Brain pericyte (primary cell): ENCODE measurements at places on chromosomes 12 and 14.

GRCh38 chr12:128724468-128725046, 99.2 kb downstream of the SLC15A4 start:
- no peak for DNase-seq

GRCh38 chr12:102343361-102344121, 136.8 kb downstream of the IGF1 start:
- no peak for DNase-seq

- DNase-seq = no peak
These were observed at the start of gene ACOT4 for GRCh38 chr14:73591690-73592449. ACOT4 (plus strand) TSS chr14:73591873; CDS start chr14:73591960, 87 bp downstream.

DNA sequence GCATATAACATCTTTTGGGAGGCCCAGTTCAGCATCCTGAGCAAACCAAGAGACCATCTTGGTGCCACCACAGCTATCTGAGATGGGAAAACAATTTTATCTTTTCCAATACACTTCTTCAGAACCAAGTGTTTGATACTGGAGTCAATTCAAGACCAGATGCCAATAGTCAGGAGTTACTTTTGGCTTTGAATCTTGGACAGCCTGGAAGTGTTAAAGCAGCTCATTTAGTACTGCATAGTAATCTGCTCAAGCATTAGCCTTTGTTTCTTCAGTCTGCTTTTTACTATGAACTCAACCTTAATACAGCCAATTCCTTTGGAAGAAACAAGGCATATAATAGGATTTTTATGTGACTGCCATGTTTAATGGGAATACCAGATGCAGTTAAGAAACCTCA, 81.9 kb upstream of the TSPAN8 start:
- DNase-seq = no peak

GRCh38 chr14:62445570-62445969, 599.7 kb downstream of the KCNH5 start:
- DNase-seq = no peak

GRCh38 chr12:42475106-42475505, 114.4 kb downstream of the PRICKLE1 start:
- no peak for DNase-seq

DNA sequence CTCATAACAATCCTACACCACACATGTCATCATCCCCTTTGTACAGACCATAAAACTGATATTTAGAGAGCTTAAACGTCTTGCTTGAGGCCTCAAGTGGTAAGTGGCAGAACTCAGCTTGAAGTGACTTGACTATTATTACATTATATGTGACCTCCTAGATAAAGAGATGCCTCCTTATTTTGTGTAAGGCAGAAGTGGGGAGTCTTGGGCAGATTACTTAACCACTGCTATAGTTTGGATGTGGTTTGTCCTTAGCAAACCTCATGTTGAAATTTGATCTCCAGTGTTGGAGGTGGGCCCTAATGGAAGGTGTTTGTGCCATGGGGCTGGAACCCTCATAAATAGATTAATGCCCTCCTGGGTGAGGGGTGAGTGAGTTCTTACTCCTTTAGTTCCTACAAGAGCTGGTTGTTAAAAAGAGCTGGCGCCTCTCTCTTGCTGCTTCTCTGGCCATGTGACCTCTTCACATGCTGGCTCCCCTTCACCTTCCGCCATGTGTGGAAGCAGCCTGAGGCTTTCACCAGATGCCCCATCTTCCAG, 37.4 kb downstream of the RCOR1 start:
- DNase-seq = no peak

DNA sequence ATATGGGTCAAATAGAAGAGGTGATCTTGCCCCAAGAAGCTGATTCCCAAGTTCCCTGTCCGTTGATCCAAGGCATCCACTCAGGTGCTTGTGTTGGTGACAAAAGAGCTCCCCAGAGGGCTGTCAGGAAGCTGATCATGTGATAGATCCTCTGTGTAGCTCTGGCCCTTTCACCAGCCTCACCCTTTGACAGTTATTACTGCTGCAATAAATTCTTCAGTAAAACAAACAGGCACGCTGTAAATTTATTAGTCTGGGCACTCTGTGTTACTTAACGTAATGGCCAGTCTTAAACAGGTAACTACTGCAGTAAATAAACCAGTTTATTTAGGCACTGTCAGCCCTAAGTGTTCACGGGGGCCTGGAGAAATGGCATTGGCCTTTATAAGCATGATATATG, 473.9 kb downstream of the BCL11B start:
- no peak for DNase-seq

DNA sequence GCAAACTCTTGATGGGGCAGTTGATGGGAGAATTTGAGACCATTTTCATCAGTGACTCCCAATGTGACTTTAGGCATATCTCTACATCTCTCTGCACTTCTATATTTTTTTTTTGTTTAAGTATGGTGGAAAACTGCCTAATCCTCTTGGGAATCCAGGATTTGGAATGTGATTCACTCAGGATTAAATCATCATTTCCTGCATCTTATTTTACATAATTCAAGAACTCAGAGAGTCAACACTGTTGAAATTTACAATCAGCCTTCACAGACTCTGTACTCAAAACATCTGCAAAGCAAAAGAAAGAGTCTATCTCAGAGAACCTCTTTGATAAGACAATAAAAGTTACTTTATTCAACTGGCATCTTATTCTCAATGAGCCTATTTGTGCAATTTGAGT, 260.7 kb upstream of the NOS1 start:
- no peak for DNase-seq

DNA sequence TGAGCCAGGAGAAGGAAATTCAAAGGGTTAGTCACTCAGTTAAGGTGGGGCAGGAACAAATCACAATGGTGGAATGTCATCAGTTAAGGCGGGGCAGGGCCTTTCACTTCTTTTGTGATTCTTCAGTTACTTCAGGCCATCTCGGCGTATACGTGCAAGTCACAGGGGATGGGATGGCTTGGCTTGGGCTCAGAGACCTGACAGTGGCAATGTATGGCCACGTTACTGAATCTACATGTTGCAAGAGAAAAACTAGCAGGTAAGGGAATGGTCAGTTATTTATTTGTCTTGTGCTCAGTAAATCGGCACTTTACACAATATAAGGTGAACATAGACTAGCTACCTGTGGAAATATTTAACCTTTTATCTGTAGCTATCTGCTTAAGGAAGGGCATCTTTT, 11.9 kb downstream of the SLCO1B3 start:
- no peak for DNase-seq

GRCh38 chr12:12466157-12466556, 96.5 kb downstream of the DUSP16 start:
- no peak for DNase-seq

DNA sequence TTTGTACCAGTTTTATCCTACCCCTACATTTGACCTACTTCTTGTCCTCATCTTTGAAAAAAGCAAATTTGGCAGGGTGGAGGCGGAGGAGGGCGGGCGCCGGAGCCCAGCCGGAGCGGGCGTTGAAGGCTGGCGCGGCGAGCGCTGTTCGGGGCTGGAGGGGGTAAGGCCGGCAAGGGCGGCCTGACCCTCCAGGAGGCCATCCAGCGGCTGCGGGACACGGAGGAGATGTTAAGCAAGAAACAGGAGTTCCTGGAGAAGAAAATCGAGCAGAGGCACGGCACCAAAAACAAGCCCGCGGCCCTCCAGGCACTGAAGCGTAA, 27.2 kb downstream of the FBXO34 start:
- DNase-seq = no peak

DNA sequence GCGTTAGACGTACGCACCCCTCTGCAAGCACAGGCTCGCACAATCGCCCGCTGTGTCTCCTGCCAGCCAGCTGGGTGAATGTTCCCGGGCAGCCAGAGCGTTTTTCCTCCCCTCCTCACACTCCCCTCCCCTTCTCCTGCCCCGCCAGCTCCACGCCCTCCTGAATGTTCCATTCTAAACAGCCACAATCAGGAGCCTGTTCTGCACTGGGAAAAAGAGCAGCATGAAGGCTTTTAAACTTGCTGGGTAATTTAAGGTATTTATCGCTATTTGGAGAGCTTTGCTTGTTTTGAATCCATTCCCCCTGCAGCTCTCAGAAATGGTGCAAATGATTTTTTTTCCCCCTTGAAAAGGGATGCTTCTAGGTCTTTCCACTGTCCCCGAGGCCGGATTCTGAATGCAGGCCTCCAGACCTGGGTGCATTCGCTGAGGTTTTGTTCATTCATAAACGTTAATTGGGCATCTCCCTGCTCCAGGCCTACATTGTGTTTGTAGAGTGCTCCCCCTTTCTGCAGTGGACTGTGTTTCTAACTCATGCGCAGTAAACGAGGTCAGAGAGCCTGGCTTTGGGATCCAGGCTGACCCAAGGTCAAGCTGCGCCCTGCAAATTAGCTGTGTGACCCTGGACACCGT, 212.5 kb downstream of the CHST11 start:
- no peak for DNase-seq

DNA sequence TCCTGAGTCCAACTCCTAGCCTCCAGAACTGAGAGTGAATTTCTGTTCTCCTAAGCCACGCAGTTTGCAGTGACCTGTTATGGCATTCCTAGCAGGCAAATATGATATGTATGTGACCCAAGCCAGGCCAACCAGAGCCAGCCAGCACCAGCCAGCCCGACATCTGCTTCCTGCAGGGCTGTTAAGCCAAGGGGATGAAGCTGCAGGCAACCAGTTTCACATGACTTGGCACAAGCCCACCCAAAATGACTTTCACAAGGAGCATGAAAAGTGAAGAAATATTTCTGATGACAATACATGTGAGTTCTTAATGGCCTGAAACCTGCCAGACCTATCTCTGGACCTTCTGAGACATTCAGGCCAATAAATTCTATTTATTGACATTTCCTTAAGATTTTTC, 68.1 kb downstream of the ITPK1 start:
- no peak for DNase-seq

GRCh38 chr14:65239143-65239937, 137.0 kb upstream of the MAX start:
- no peak for DNase-seq

- no peak for DNase-seq
These were observed 190.1 kb downstream of the TTC8 start for GRCh38 chr14:89014569-89014850.

- peak; percentile 74 for DNase-seq
These were observed at the start of gene HCAR1 for GRCh38 chr12:122730215-122731014. HCAR1 (minus strand) TSS chr12:122730844; CDS start chr12:122730339, 505 bp downstream.

DNA sequence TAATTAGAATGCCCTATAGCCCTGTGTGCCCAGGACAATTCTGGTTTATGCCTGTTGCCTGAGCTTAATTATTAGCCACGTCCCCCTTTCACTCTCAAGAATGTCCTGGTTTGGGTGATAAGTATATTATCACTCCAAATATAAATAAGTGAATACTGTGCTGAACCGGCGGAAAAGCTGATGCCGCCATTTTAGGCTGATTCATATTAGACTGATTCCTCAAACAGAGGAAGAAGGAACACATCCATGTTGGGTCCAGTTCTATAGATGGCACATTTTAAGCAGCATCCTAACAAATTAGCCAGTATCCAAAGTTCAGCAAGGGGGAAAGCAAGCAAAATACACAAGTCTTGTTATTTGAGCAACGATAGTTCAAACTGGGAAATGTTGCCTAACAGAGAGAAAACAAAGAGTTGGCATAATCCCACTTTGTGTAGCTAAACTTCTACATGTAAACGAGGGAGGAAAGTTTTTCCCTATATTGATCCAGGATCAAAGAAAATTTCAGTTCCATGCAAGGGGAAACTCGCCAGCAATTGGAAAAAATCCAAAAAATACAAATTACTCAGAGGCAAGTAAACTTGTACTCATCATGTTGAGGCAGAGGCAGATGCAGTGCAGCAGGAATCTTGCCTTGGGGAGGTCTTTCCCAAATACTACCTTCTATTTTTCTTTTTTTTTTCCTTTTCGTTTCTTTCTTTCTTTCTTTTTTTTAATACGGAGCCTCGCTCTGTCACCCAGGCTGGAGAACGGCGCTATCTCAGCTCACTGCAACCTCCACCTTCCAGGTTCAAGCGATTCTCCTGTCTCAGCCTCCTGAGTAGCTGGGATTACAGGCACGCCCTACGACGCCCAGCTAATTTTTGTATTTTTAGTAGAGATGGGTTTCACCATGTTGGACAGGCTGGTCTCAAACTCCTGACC, 96.2 kb downstream of the ITPR2 start:
- peak; percentile 67 for DNase-seq

GRCh38 chr14:55585854-55586253, 5.8 kb downstream of the KTN1 start:
- DNase-seq = no peak

DNA sequence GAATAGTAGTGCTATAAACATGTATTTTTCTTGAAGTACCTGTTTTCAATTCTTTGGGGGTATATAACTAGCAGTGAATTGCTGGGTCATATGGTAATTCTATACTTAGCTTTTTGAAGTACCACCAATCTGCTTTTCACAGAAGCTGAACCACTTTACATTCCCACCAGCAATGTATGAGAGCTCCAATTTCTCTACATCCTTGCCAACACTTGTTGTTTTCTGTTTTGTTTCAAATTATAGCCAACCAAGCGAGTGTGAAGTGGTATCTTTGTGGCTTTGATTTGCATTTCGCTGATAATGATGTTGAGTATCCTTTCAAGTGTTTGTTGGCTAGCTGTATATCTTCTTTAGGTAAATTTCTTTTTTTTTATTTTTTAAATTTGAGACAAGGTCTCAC, 95.7 kb downstream of the PAPLN start:
- no peak for DNase-seq

GRCh38 chr14:20418501-20418909, 5.2 kb upstream of the TEP1 start:
- DNase-seq = no peak

DNA sequence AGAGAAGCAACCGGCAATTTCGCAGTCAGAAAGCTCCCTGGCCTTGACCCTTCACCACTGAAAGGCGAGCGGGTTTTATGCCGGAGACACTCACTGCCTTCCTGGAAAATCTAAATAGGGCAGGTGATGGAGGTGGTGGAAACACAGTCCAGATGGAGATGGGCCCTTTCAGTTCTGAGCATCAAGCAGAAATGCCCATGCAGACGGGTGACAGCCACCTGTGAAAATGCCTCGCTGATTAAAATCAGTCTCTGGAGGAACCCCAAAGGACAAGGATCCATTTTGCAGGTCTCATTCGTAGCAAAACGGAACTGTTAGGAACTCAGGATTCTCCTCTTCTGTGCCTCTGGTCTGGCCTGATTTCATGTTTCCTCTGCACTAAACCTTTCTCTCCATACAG, 74.2 kb downstream of the FZD10 start:
- no peak for DNase-seq

- DNase-seq = no peak
These were observed 265.7 kb downstream of the AKAP6 start for GRCh38 chr14:32594766-32595165.

DNA sequence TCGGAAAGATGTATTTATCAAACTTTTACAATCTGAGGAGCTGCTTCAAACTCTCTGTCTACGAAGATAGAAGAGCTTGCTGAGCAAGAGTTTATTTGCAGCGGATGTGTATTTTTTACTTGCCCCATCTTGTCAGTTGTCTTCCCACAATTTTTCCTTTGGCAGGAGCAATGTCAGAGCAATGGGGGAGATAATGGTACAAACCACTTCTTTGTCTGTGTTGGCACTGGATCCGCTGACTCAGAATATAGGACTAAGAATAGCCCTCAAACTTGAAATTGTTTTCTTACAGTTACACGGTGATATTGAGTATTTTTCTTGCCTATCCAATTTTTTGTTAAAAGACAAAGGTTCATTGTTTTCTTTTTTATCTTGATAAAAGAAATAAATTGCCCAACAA, 27.6 kb downstream of the HELB start:
- no peak for DNase-seq
